ENCODE measurements at places on chromosomes 16 and 17.
A peak's percentile ranks its signal among the peaks of the same experiment; 100 is the strongest.

DNA sequence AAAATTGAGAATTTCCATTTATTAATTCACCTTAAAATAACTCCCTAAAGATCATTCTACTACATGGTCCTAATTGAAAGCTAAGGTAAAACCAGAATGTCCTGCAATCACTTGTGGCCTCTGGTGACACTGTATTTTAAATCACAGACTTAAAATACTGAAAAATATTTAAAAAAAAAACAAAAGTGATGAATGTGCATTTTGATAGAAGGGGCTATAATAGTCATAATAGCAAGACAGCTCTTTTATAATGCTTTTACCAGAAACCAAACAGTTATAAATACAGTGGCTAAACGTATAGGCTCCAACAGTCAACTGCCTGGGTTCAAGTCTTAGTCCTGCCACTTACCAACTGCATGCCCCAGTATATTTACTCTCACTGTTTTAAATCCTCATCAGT lies 21.2 kb downstream of the PHLPP2 start:
- no peak for DNase-seq

GRCh38 chr16:67528870-67529581 lies 397 bp downstream of the RIPOR1 start:
- DNase-seq: no peak

GRCh38 chr17:81207610-81208581 lies 14.9 kb downstream of the CEP131 start:
- DNase-seq: no peak

DNA sequence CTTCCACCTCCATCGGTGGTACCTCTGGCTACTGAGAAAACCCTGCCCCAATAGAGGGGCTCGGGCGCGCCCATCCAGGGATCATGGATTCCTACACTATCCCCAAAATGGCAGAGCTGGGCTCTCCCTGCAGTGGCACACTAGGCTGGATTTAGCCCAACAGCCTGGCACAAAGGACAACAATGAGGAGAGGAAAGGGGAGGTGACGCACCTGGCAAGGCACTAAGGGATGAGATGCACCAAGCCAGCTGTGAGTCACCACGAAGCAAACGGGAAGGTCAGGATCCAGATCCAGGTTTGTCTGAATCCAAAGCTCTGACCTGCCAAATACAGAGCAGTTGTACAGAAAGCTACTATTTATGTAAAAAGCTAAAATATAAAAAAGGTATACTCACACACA lies 18.1 kb downstream of the UBE2O start:
- DNase-seq: no peak

DNA sequence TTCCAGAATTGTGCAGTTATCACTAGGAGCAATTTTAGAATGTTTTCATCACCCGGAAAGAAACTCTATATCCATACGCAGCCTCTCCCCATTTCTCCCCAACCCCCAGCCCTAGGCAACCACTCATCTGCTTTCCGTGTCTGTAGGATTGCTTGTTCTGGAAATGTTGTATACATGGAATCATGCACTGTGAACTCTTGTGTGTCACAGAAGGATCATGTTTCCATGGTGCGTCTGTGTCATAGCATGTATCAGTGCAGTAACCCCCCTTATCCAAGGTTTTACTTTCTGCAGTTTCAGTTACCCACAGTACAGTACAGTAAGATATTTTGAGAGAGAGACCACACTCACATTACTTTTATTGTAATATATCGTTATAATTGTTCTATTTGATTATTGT lies 299.4 kb downstream of the CPPED1 start:
- peak; percentile 35 for DNase-seq

GRCh38 chr16:11224096-11224893 lies 31.7 kb downstream of the SOCS1 start:
- no peak for DNase-seq

DNA sequence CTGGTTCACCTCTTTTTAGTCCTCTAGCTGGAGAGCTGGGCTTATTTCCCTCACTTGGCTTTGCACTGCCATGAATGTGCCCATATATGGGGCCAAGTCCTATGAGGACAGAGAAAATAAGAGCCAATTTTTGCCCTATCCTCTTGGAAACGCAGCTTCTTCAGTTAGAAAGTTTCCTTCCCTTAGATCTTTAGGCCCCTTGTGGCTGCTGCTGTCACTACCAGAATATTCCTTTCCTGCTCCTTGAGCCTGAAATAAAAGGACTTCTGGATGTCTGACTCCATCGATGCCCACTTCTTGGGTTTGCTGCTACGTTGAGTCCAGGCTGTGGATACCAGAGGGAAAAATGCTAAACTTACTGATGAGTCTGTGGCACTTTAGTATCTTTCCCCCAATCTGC lies 487.1 kb downstream of the GRIN2A start:
- DNase-seq: no peak

GRCh38 chr16:66521951-66522771 lies 27.8 kb downstream of the TK2 start:
- no peak for DNase-seq

- DNase-seq: no peak
These were observed 19.4 kb upstream of the NFATC3 start for GRCh38 chr16:68065716-68066305.

GRCh38 chr17:55117164-55117563 lies 147.6 kb upstream of the HLF start:
- no peak for DNase-seq

DNA sequence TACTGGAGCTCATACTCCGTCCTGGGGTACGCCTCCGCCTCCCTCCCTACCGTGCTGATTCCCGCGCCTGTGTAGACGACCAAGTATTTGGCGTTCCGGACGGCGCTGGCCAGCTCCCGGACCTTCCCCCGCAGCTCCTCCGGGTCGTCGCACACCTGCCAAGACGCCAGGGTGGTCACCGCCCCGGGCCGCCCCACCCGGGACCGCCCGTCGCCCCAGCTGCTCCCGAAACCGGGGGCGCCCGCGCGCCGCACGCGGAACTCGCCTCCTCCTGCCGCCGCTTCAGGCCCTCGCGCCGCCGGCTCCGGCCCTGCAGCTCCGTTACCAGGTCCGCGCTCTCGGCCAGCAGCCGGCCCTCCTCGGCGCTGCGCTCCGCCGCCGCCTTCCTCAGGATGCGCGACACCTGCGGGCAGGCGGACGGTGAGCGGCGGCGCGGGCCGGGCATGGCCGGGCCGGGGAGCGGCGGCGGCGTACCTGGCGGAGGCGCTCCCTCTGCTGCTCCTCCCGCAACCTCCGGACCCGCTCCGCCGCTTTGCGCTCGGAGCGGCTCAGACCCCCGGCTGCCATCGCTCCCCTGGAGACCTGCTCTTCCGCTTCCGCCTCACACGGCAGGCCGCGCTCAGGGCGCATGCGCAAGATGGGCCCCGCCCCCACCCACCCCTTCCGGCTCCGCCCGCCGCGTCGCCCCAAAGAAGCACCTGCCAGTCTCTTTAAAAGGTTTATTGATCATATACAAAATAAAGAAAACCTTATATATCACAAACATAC lies at the start of gene SIRT7:
Gene SIRT7 (minus strand): TSS at position 612 of the 768 bp plus-strand sequence. CDS start 45 bp downstream, at position 567.
- DNase-seq: peak; percentile 72

GRCh38 chr17:43966276-43966675 lies 12.5 kb upstream of the PYY start:
- no peak for DNase-seq

- no peak for DNase-seq
These were observed 61.0 kb downstream of the TNRC6C start for GRCh38 chr17:78019367-78019975.

DNA sequence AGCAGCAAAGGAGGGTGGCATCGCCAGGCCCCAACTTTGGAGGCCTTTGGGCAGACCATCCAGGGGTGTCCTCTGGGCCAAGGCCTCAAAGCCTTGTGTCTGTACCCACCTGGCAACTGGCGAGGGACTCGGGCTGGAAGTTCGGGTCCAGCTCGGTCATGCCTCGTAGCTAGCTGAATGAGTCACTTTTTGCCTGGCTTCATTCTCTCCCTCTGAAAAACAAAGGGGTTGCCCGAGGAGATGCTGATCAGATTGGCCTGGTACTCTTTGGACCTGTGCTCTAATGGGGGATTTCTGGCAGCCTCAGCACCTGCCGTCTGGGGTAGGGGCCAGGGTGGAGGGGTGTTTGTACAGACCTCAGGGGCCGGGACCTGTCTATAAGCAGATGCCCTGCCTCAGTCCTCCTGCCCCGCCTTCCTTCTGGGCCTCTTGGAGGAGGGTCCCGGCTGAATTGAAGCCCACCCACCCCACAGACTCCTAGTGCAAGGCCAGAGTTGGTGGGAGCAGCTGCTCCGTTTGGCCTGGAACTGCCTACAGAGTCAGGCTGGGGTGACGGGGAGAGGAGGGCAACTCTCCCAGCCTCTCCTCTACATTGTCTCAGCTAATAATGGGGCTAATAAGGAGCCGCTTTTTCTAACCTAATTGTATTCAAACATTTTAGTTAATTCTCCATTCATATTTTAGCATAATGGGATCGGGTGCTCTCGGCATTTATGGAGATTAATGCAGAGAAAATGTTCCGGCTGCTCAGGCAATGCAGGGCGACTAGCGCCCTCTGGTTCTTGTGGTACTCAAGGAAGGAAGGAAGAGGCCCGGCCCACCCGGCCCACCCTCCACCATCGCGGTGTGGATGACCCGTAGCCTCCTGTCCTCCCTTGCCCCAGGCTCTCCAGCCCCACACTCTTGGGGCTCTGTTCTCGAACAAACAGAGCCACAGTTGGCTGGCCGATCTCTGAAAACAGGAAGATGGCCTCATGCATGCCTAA lies 21.4 kb upstream of the ABCC3 start:
- no peak for DNase-seq

GRCh38 chr16:56268799-56269198 lies 77.5 kb downstream of the GNAO1 start:
- DNase-seq: no peak

DNA sequence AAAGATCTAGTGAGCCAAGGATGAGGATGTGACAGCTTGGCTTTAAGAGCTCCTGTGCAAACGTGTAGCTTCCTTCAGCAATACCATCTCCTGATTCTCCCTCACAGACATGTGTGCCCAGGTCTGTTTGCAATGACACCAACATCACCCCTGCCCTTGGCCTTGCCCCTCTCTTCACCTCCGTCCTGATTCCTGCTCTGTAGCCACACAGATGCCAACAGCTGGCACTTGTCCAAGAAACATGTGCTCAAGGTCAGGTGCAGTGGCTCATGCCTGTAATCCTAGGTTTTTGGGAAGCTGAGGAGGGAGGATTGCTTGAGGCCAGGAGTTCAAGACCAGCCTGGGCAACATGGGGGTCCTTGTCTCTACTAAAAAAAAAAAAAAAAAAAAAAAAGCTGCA lies 103.8 kb upstream of the CRHR1 start:
- no peak for DNase-seq

GRCh38 chr17:40115101-40115436 lies 6.7 kb upstream of the MSL1 start:
- no peak for DNase-seq
